ENCODE measurements at places on chromosomes 3 and 15. TPM values are rescaled to one million over a fixed set of nuclear protein-coding genes. Genes with fewer than 3 reads are reported as not detected.

DNA sequence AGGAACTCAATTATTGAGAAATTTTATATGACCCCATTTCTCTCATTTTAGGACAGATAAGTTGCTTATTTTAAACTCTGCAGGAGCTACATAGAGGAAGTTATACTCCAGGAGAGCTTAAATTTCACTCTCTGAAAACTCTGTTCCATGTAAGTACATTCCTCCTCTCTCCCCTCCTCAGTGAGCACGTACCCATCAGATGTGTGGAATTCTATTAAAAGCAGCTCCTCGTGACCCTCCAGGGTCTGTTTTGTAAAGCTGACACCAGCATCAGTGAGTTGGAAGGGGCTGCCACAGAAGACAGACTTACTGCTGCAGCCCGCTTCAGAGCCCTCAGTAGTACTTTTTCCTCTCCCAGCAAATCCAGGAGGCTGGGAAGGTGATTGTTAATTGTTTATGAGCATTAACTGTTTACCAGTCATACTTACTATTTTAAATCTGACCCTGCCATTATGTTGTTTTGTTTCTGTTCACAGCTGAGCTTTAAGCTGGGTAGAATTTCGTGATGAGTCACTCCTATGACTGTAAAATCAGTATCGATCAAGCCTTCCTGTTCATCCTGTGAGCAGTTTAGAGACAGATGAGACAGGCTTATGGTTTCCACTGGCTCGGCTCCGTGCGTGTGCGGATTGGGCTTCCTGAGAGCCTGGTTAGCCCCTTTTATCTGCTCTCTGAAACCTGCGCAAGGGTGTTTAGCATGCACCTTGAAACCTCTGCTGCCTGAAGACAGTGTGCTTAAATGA lies 20.4 kb downstream of the IGF1R start:
- no peak for DNase-seq

GRCh38 chr3:60337421-60337820 lies 913.8 kb downstream of the FHIT start:
- DNase-seq: no peak

DNA sequence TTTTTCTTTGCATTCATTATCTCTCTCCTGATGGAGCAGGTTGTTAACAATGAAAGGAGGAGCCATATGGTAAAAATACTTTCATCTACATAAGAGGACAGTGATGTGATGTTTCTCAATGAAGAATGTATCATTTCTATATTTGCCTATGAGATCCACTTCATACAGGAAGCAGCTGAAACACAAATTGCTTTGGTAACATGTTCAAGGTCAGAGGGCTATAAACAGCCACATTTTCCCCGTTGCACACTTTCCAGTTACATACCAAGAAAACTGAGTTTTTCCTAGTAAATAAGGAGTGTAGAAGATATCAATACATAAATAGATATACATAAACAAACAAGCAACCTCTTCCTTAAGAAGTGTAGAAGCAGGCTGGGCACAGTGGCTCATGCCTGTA lies 32.6 kb upstream of the GYG1 start:
- DNase-seq: no peak

GRCh38 chr15:64166102-64166890 lies 3.5 kb upstream of the PPIB start:
- DNase-seq: no peak

DNA sequence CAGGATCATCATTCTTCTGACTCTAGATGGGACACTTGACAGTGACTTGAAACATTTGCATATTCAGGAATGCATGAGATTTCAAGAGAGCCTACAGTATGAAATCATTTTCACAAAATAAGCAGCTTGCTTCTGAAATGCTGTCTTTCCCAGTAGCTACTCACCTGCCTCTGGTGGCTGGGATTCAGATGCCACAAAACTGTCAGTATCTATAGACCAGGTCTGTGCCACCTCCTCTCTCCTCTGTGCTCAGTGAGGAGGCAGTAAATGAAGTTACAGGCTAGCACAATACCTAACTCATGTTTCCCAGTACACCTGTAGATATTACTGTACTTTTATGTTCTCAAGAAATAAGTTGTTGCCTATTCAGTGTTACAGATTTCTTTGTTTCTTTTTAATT lies 64.3 kb downstream of the HMG20A start:
- DNase-seq: no peak

GRCh38 chr3:175484666-175485065 lies 625.5 kb downstream of the NAALADL2 start:
- no peak for DNase-seq

Gene GOLGA8T
- not detected for total RNA-seq

DNA sequence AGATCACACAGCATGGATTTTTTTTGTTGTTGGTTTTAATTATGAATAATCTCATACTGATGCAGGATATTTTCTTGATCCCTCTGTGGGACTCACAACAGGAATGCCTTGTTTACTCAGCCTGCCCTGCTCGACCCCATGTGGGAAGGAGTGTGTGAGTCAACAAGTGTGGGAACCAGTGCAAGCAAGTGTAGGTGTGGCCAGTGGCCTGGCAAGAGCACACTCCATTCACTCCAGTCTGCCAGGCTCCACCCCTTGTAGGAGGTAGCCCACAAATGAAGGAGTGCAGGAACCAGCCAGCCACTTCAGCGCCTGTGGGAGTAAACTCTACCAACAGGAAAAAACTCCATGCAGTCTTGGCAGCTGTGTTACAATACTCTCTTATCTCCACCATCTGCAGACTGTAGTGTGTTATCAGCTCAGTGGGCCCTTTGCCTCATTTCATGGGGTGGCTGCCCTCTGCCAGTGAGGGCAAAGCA lies 393.6 kb downstream of the OTOL1 start:
- DNase-seq: no peak

DNA sequence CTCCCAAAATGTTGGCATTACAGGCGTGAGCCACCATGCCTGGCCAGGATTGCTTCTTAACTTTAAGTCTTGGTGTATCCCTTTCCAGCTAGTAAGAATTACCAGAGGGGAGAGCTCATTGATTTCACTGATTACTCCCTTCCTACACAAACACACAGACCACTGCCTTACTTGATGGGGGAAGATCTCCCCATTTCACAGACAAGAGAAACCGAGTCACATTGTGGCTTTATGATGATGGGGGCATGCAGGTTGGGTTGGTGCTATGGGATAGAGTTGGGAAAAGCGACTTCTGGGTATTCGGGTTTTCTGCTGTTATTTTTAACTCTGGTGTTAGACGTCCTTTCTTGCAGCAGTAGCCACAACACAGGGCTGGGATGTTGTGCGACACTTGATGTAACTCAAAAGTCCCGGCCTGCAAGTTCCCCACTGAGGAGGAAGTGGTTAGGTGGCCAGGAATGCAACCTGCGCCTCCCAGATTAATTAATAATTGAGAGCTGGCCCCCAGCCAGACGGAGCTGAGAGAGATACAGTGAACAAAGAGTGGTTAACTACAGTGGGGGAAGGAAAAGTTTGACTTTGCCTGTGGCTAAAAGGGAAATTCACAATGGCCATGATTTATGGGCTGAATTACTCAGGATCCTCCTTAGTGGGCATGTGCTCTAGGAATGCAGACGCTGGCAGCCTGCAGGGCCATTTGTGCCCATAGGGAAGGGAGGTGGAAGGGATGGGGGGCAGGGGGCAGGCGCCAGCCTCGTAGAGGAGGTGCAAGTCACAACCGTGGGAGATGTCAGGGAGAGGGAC lies 63.6 kb downstream of the SMAD6 start:
- peak; percentile 93 for DNase-seq

DNA sequence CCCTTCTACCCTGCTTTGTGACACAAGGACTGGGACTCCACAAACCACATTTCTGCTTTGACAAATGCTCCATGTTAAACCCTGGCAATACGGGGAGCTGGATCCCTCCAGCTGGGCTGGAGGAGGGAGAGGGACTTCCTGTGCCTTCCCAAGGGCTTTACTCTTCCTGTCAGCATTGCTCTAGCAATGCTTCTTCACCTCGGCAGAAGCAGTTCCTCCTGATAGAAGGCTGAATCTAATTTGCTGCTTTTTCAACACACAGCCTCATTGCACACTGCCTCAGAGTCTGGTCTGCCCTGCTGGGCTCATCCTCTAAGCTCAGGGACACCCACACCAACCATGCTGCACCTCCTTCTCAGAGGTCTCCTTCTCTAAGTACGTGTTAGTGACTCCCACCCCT lies 142.8 kb upstream of the SMAD3 start:
- no peak for DNase-seq

Gene SETD2
- total RNA-seq: 59.8 TPM

Gene PSMD6
- total RNA-seq: 69.8 TPM

DNA sequence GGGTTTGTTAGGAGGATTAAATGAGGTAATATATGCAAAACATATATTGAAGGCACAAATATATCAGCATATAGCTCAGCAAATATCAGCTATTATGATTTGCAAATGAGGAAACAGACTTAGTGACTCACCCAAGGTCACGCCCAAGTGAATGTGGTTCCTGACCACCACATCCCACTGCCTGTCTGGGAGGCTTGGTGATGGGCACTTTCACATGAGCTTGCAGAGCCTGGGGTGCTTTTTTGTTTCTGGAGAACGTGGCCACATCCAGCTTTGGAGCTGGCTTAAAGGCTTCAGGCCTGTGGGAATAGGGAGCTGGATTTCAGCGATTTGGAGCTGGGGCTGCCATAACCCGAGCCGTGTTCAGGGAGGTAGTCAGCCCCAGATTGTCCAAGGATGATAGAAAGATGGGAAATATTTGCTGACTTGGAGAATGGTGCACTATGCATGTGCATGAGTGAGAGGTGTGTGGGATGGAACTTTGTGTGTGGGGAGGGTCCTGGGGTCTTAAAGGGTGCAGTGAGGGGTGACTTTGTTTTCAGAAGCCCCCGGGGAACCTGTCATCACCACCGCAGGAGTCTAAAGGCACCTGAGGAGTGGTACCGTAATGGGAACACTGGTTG lies 12.0 kb upstream of the FGD5 start:
- no peak for DNase-seq

GRCh38 chr15:91142106-91142744 lies 42.2 kb downstream of the SV2B start:
- DNase-seq: no peak

GRCh38 chr3:126264381-126264780 lies 84.0 kb upstream of the ALDH1L1 start:
- DNase-seq: no peak

GRCh38 chr3:50592568-50592967 lies 19.0 kb downstream of the CISH start:
- no peak for DNase-seq

DNA sequence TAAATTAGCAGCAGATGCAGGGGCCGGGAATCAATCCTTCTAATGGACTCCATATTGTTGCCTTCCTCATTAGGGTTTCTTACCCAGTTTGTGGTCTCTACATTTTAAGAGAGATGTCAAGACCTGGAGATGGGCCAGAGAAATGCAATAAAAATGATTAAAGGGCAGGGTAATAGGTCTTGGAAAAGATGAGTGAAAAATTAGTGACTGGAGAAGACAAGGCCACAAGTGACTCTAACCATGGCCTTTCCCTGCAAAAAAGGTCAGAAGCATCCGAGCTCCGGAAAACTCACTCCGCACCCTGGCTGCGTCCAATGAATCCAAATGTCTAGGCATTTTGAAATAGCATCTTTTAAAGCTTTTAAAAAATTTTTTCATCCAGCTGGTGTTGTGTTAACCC lies 152.8 kb downstream of the ARRDC4 start:
- DNase-seq: no peak

Gene FBLN2
- total RNA-seq: 663 TPM

DNA sequence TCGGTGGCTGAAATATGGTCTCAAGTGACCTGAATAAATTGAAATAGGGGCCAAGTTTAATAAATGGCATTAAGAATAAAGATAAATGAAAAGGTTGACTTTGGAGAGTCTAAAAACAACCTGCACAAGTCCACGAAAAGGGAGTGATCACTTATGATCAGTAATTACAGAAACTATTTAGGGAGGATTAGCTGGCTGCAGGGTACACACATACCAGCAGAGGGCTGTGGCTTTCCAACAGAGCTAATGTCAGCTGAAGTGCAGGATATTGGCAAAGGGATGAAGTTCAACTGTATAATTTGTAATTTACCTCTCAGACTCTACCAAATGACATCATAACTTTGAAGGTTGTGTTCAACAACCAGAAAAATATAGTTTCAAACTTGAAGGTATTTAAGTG lies 86.8 kb downstream of the SYNPR start:
- DNase-seq: no peak

Gene STRA6
- total RNA-seq: 0.98 TPM
